ENCODE measurements at places on chromosomes 11 and 22.

- no peak for DNase-seq
Observed at GRCh38 chr22:47748957-47749356, 986.5 kb downstream of the TBC1D22A start.

GRCh38 chr11:110447897-110448745, 18.4 kb downstream of the FDX1 start:
- no peak for DNase-seq

DNA sequence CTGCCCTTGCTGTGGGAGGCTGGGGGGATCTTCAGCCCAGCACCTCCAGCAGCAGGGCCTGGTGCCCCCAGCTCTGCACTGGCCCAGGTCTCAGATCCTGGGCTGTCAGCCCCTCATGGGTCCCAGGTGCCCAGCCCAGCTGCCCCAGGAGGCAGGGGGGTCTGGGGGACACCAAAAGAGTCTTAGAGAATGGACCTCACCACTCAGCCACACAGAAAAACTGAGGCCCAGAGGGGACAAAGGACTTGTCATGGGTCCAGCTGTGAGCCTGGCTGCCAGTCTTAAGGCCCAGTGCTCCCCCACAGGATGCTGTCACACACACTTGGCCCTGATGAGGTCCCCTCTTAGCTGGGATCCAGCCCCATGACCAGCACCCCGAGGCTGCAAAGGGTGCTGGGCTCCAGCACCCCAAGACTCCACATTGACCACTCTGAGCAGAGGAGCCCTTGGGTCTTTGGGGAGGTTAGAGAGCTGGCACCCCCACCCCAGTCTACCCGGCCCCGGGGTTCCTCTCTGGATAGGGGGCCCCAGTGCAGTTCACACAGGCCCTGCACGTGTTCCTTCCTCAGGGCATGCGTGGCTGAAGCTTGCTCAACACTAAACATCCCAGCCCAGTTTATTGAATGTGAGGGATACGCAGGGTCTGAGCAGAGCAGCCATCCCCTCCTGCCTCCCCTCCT, 54.4 kb downstream of the IGLL5 start:
- peak; percentile 17 for DNase-seq

DNA sequence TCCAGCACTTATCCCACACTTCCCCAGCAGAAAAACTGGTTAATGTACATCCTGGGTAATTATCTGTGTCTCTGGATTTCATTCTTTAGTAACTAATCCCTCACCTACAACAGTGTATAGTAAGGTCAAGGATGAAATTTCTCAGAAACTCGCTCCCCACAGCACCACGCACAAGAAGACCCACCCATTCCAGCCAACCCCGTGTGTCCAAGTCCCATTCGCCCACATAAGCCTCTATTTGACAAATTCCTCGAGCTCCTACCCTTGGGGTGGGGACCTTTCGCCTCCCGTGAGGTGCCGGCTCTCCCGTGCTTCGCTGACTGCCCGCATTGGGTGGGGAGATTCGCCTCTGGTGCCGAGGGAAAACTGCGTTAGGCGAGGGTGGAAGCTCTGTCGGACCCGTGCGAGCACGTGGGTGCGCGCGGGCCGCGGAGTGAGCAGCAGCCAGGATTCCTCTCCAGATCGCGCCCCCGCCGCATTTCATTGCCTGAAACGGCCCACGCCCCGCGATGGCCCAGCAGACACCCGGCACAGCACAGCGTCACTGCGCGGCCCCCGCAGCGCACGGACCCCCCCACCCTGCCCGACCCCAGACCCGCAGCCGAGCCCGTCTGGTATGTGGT, 866 bp downstream of the EXPH5 start:
- peak; percentile 57 for DNase-seq

- no peak for DNase-seq
Observed at GRCh38 chr22:50048836-50049235, 9.3 kb downstream of the TTLL8 start.

GRCh38 chr11:6225896-6226295, 8.5 kb downstream of the FHIP1B start:
- DNase-seq = no peak

DNA sequence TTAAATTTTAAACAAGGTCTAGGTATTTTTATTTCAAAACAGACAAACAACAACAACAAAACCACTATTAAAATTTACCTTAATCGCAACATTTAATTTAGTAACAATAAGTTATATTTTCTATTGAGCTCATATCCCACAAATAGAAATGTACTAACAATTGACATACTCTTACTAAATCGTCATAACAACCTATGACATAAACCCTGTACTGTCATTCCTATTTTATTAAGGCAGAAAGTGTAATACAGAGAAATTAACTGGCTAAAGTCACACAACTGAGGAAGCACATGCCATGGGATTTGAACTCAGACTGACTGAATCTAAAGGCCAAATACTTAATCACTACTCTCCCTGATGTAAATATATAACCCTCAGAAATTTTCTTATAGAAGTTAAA, 3.0 kb downstream of the KIF18A start:
- no peak for DNase-seq

- no peak for DNase-seq
Observed at GRCh38 chr11:36450110-36450572, 59.9 kb downstream of the TRAF6 start.

DNA sequence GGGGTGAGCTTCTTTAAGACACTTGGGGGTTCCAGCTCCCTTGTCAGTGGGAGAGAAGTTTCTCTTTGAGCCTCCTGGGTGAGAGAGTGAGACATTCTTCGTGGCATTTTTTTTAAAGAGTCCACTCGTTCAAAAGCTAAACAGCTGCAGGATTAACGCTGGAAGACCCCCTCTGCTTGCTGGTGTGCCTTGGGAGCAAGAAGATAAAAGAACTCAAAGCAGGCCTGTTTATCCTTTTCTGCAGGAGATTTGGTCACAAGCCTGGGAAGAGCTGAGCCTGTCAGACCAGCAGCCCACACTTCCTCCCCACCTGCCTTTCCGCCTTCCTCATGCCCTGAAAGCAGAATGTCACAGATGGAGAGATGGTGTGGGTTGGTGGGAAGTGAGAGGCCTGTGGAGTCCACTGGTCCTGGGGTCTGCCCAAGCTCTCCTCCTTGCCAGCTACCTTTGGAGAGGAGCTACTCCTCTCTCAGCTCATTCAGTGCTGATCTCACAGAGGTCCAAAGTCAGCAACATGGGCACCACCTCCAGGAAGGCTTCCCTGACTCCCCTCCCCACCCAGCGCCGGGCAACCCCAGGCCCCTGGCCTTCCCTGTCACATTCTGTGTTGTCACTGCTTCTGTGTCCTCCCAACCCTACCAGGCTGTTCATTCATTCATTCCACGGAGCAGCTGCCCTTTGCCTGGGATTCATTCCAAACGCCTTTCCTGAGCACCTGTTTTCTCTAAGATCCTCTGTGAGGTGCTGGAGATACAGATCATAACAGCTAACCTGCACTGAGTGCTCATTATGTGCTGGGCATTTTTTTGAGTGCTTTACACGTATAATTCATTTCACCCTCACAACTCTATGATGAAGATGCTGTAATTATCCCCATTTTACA, 6.7 kb downstream of the GDPD5 start:
- no peak for DNase-seq

GRCh38 chr11:62805961-62806441, 761 bp upstream of the NXF1 start:
- DNase-seq = no peak

DNA sequence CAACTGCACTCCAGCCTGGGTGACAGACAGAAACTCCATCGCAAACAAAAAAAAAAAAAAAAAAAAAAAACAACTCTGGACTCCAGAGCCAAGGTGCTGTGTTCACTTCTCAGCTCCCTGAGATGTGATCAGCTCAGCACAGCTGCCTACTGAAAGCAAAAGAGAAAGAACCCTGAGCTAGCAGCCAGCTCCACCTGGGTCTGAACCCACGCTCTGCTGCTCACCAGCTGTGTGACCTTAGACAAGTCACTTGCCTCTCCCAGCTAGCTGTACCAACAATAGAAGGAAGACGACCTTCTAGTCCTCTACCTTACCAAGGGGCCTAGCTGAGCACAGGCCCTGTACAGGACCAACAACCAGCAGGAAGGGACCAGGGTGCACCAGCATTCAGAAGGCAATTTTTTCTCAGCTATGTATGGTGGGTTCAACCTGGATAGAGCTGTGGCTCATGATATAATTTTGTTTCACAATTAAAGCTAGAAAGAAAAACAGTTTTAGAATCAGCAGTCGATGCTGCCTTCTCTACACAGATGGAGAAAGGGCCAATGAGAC, 3.8 kb downstream of the DGCR2 start:
- DNase-seq = no peak

DNA sequence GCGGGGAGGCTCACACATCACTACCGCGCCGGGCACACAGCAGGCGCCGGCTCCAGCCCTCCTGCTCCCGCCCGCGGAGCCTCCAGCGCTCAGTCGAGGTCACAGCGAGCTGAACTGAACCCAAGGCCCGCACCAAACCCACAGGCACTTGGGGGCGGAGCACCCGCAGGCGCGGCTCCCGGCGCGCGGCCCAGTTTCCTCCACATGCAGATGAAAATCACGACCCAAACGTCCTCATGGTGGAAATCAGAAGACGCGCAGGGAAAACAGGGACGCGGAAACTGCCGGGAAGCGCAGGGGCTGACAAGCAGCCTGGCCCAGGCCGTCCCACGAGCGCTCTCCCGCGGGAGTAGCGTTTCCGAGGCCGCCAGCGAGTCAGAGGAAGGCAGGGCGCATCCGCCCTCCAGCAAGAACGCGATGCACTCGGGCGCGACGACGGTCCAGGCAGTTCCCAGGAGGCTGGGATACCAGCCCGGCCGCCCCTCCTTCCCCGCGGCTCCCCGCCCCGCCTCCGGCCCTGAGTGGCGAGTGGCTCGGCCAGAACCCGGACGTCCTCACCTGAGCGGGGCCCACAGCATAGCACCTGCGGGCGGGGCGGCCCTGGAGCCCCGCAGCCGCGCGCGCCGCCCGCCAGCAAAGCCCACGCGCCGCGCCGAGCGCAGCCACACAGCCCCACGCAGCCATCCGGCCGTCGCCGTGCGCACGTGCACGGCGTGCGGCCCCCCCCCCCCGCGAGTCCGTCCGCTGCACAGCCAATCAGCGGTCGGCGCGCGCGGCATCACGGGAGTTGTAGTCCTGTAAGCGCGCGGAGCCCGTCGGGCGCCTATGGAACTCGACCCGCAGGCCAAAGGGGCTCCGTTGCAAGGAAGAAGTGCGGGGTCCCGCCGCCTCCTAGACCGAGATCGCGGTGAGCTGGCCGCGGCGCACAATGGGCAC, at the start of gene HDHD5:
Gene HDHD5 (minus strand): TSS at position 710 of the 936 bp plus-strand sequence. CDS start 26 bp downstream, at position 684.
- peak; percentile 94 for DNase-seq

DNA sequence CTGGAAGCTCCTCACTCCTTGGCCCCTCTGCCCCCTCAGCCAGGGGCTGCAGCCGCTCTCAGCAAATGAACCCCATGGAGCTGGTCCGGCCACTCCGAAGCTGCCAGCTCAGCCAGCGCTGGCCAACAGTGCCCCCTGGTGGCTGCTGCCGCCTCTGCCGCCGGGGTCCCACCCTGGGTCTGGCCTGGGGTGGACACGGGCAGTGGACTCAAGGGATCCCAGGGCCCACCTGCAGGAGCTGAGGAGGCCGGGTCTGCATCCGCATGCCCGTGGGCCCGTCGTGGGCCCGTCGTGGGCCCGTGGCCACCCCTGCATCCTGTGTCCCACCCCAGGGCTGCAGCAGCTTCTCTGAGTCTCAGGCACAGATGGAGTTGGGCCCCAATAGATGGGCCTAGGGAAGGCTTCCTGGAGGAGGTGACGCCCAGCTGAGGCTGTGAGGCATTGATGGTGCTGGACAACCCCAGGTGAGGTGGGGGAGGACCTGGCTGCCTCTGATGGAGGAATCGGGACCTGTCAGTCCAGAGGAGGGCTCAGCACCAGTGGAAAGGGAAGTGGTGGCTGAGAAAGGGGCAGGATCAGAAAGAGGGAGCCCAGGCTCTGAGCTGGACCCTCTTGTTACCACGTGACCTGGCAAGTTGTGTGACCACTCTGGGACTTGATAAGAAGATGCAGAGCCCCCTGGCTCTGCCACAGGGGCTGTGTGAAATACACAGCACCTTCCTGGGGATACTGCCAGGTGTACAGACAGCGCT, 522.3 kb downstream of the BRD1 start:
- DNase-seq = peak; percentile 57

GRCh38 chr11:117572129-117572528, 224.9 kb downstream of the DSCAML1 start:
- no peak for DNase-seq

DNA sequence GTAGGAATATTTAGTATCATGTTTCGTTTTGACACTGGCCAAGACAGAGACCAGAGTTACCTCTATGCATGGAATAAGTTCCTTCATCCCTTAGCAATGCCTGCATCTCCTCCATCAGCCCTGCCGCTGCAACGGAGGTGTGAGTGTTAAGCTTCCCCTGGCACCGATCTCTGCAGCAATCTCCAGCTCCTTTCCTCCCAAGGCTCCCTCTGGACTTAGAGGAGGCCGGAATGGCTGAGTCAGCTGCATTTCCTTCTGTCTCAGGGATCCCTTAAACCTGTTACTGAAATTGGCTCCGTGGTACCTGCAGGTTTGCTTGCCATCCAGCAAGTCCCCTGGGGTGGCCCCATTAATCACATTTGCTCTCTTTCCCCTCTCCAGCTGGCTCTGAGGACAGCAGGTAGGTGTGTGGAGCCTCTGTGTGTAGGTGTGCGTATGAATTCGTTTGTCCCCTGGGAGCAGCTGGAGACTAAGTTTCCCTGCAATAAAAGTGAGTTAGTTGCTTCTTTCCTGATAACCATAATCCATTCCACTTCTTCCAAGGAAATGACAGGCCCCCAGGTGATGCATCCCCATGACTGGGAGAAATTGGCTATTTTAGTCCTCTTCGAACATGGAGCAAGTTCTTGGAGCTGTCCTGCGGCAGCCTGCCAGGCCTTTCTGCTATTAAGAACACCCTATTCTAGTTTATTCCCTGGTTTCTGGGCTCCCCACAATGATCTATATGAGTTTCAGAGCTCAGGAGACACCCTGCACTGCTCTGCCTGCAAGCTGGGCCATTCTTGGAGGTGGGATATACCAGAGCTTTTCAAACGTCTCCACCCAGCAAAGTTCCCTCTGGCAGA, 457.2 kb upstream of the CADM1 start:
- no peak for DNase-seq

- DNase-seq = no peak
Observed at GRCh38 chr11:77287136-77287535, 14.3 kb downstream of the GDPD4 start.

- DNase-seq = no peak
Observed at GRCh38 chr11:111641339-111642015, 39.2 kb downstream of the SIK2 start.

- DNase-seq = no peak
Observed at GRCh38 chr11:5197536-5197935, 2.9 kb downstream of the OR51V1 start.

DNA sequence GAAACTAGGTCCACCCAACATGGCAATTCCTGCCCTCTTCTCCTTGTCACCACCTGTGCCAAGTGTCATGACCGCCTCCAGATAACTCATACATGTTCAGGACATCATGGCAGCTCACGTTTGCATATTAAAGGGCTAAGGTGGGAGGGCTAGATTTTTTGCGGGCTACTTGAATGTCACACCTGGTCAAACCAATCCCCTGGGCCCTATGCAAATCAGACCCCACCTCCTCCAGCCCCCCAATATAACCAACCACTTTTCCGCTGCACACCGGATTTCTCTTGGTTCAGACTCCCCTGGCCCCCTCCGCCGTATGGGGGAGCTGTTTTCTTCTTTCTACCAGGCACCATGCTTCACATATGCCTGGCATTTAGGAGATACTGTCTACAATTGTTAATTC, 12.6 kb downstream of the UPB1 start:
- no peak for DNase-seq

Data from dorsolateral prefrontal cortex (tissue), 122 donors.